ENCODE measurements at places on chromosomes 11 and 22.

GRCh38 chr11:58999291-58999680 is 60.0 kb downstream of the GLYATL1 start:
- peak; percentile 18 for DNase-seq

DNA sequence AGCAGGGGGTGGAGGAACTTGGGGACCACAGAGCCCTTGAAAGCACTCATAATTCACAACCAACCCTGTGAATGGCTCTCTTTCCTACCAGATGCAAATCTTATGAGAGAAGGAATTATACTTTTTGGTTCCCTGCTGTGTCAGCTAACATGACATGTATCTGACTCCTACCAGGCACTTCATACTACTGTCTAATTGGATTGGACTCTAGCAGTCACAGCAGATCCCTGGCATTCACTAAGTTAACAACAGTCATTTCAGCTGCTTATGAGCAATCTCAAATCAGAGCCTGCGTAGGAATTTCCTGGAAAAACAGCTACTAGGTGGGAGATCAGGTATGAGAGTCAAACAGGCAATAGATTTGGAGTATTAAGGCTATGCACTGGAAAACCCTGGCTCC is 11.1 kb upstream of the ENDOD1 start:
- DNase-seq = no peak

DNA sequence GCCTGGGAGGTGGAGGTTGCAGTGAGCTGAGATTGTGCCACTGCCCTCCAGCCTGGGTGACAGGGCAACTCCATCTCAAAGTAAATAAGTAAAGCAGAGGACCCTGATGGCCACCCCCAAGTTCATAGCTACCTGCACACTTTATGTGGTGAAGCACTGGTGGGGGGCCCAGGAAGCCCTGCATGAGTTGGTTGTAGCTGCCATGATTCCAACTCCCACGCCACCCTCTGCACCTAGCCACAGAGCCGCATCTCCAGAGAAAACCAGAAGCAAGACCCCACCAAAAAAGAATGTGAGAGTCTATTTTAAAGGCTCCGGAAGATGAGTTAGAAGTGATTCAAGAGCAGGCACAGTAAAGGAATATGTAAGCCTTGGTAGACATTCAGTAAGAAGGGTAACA is 20.4 kb upstream of the TMA7B start:
- DNase-seq = no peak

DNA sequence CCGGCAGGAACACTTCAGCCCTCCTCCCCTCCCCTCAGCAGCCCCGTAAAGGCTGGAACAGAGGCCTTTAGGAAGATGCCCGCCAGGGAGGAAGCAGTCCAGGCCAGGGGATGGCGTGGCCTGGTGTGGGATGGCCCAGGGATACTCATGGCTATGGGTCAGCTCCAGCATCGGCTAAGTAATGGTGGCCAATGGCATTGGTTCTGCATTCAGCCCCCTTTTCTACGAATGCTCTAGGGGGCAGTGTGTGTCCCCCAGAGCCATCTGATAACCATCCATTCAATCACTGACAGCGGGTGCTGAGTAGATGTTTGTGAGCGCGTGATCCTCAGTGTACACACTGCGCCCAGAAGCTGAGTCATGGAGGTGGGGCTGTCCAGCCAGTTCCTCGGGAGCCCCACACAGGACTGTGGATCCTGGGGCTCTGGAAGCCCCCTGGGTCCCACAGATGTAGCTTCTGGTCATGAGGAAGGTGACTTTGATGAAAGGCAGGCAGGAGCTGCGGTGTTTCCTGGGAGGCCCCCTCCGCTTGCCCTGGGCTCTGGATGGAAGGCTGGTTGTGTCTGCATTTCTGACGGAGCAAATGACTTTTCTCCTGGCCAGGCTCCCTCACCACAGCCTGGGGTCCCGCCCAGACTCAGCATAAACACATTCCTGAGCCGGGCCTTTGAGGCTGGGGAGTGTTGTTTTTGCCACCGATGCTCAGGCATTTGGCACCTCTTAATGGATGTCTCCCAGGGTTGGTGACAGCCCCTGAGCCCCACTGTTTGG is 46.5 kb downstream of the FBLN1 start:
- DNase-seq = peak; percentile 82

- DNase-seq = no peak
Measured at GRCh38 chr11:78762105-78762504, 187.4 kb upstream of the NARS2 start.

DNA sequence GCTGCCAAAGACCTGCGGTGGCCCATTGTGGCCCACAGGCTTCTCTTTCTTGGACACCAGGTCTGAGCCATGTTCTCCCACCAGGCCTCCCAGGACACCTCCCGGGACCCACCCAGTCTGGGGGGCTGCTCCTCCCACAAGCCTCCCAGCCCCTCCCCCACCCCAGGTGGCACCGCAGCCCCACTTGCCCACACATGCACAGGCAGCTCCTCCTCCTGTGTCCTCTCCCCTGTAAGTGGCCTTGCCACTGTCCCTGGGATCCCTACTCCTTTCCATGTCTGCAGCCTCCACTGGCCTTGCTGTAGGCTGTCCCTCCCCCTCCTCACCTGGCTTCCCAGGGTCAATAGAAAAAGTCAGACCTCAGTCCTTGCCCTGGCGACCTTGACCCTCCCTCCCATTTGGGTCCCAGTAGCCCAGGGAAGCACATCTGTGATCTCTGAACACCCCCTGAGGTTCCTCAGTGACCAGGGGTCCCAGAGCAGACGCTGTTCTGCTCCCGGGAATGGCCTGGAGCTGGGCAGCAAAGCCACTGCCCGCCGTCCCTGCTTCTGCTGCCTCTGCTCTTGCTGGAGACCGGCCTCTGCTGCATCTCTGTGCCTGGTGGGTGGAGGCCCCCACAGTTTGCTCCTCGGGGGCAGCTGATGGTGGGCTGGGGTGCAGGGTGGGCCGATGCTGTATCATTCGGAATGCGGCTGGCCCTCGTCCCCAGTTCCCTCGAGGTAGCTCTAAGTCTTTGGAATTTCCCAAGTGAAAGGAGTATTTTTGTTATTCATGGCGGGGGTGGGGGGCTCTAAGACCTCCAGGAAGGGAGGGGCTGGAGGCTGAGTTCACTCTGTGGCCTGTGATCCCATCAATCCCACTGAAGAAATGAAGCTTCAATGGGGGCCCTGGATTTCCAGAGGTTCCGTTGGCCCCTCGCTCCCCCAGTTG is 43.6 kb downstream of the ARHGAP8 start:
- no peak for DNase-seq

DNA sequence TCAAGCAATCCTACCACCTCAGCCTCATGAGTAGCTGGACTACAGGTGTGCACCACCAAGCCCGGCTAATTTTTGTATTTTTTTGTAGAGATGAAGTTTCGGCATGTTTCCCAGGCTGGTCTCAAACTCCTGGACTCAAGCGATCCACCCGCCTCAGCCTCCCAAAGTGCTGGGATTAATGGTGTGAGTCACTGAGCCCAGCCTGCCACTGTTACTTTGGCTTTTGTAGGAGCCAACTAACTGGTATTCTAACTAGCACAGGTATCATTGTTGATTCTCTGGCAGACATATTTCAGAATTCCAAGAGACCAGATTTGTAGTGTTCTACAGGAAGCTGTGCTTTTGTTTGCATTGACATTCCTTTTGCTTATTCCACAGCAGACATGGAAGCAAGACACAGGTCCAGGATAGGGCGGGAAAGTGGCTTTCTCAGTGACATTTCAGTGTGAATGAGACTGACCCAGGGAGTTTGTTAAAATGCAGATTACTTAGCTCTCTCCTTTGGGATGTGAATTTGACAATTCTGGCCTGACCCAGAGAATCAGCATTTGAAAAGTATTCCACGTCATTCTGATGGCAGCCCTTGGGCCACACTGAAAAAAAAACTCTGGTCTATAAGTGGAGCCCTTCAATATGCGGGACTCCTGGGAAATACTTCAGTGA is 52.2 kb upstream of the PAX6 start:
- DNase-seq = no peak
